ENCODE measurements at places on chromosomes 7 and 10. TPM values are rescaled to one million over a fixed set of nuclear protein-coding genes. Genes with fewer than 3 reads are reported as not detected.

- H3K4me1 ChIP-seq, result peaks cover 10% of the 10 kb centered on the region
- DNase-seq, result no peak
- H3K27me3 ChIP-seq, result no peaks in the 10 kb centered on the region
- peak overlapping the region; percentile 21 for H3K4me3 ChIP-seq
Measured at GRCh38 chr10:486206-486605, 203.3 kb downstream of the DIP2C start.

DNA sequence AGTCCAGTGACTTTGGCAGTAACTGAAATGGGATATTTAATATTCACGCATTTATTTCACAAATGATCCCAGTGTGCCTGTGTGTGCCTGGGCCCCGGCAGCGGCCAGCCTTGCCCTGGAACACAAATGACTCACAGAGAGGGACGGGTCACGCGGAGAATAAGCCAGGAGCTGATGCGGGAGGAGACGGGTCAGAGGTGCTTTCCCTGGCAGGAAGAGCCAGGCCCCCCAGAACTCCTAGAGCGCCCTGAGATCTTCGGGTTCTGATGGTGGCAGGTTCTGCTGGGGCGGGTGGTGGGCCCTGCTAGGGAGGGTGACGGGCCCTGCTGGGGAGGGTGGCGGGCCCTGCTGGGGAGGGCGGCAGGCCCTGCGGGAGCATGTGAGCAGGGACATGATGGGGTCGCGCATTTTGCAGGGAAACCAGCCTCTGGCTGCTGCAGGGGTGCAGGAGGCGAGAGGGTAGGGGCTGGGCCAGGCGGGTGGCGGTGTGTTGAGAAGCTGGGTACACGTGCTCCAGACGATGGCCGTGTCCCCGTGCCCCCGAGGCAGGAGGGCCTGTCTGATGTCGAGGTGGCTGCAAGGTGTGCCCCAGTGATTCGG, 84.2 kb upstream of the DIP2C start:
- no peak overlapping the region for H3K27ac ChIP-seq
- no peaks in the 10 kb centered on the region for H3K36me3 ChIP-seq
- peaks cover 5% of the 10 kb centered on the region for H3K27me3 ChIP-seq
- DNase-seq, result no peak

GRCh38 chr10:62637249-62638061, 167.1 kb upstream of the ADO start:
- H3K36me3 ChIP-seq, result no peaks in the 10 kb centered on the region
- H3K27me3 ChIP-seq, result no peaks in the 10 kb centered on the region
- H3K4me3 ChIP-seq, result no peak overlapping the region
- peak; percentile 77 for DNase-seq

- H3K4me3 ChIP-seq, result no peak overlapping the region
- no peak overlapping the region for H3K27ac ChIP-seq
- no peaks in the 10 kb centered on the region for H3K4me1 ChIP-seq
- no peaks in the 10 kb centered on the region for H3K36me3 ChIP-seq
- peaks cover 18% of the 10 kb centered on the region for H3K27me3 ChIP-seq
- DNase-seq, result no peak
Measured at GRCh38 chr10:12907656-12908055, 93.9 kb downstream of the CCDC3 start.

- peaks cover 4% of the 10 kb centered on the region for H3K27me3 ChIP-seq
- H3K4me3 ChIP-seq, result peak overlapping the region; percentile 49
- H3K27ac ChIP-seq, result peak overlapping the region; percentile 69
- H3K4me1 ChIP-seq, result peaks cover 29% of the 10 kb centered on the region
Measured at GRCh38 chr7:2863461-2864066, 19.5 kb upstream of the GNA12 start.

GRCh38 chr7:151411551-151411950, 1.7 kb upstream of the WDR86 start:
- H3K4me3 ChIP-seq, result no peak overlapping the region
- H3K27me3 ChIP-seq, result peaks cover 53% of the 10 kb centered on the region
- no peak for DNase-seq

DNA sequence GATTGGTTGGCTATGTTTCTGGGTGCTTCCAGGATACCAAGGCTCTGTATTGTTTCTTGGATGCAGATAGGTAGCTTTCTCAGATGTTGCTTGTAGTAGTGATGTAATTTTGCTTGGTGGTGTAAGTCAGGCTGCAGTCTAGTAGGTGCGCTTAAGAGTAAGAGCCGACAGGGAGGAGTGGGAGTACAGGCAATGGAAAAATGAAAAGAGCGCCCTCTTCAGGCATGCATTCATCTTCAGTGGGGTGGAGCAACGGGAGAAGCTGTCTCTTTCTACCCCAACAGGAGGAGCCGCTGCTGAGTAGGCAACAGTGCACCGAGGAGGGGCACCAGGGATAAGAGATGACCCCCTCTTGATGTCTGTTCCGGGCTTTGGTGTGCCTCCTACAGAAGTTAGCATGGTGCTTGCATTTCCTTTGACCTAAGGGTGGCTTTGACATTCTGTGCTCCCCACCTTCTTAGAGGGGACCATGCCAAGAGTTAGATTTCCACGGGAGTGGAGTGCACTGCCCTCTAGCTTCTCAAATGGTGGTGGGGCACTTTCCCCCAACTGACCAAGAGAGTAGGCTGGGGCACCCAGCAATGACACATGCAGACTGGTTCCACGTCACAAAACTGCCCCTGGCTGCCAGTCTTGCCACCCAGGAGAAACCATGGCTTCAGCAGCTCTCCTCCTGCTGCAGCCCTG, 56.1 kb downstream of the ZNF783 start:
- peaks cover 19% of the 10 kb centered on the region for H3K4me1 ChIP-seq
- DNase-seq, result no peak
- H3K27ac ChIP-seq, result no peak overlapping the region
- H3K4me3 ChIP-seq, result no peak overlapping the region
- peaks cover 10% of the 10 kb centered on the region for H3K36me3 ChIP-seq
- peaks cover 19% of the 10 kb centered on the region for H3K27me3 ChIP-seq

DNA sequence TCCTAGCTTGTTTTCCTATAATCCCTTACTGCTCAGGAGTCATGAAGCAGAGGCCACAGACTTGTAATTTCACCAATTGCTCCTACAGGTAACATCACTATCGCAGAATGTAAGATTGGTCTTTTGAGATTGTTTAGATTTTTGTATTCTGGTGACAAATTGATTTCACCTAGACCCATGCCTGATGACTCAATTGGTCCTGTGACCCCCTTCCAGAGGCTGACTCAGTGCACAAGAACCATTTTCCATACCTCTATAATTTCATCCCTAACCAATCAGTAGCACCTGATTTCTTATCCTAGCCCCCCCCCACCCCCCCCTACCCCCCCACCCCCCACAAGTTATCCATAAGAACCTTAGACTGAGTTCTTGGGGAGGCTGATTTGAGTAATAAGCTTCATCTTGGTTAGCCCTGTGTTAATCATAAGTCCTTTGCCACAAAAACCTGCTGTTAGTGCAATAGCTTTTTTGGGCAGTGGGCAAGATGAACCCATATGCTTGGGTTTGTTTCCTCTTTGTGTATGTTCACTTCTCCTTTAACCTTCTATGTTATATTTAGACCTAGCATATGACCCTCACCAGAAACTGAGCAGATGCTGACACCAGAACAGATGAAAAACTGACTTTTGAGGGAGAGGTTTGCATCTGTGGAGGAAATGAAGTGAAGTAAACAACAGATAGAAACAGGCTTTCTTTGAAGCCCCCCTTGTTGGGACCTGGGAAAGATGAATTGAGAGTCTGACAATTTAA, 187.1 kb downstream of the KIF20B start:
- no peaks in the 10 kb centered on the region for H3K4me1 ChIP-seq
- no peak overlapping the region for H3K27ac ChIP-seq
- no peak for DNase-seq
- peaks cover 13% of the 10 kb centered on the region for H3K27me3 ChIP-seq
- H3K4me3 ChIP-seq, result no peak overlapping the region
- H3K36me3 ChIP-seq, result no peaks in the 10 kb centered on the region

CFAP46 gene
- total RNA-seq, result not detected

SLC13A1 gene
- total RNA-seq, result not detected

Data from activated CD4-positive, alpha-beta memory T cell treated with anti-CD3 and anti-CD28 coated beads, Interleukin-2, amount 10 ng/mL, durations not matched to agents 7 days and 5 days (primary cell).